ENCODE measurements at places on chromosomes 7 and 10. TPM values are rescaled to one million over a fixed set of nuclear protein-coding genes. Genes with fewer than 3 reads are reported as not detected.

The GLCCI1 gene
- 36.7 TPM for polyA plus RNA-seq

DNA sequence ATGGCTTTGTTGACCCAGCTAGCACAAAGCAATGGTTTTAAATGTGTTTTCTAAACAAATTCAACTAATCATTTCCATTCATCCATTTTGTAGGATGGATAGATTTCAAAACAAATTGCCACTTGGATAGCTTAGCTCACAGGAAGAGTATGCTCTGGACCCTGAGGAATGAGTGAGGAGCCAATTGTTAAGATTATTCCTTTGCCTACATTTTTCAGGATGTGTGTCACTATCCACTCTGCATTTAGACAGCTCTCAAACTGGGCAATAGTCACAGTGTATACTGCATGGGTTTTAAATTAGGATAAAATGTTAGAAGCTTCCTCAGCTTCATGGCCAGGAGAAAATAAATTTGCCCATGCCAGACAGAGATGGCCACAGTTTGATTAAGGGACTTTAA, 605.6 kb upstream of the TEX47 start:
- H3K36me3 ChIP-seq: no peaks in the 10 kb centered on the region
- H3K4me1 ChIP-seq: no peaks in the 10 kb centered on the region
- H3K4me3 ChIP-seq: no peak overlapping the region
- H3K27ac ChIP-seq: no peak overlapping the region
- H3K27me3 ChIP-seq: no peaks in the 10 kb centered on the region
- no peak for DNase-seq

The AEBP1 gene
- polyA plus RNA-seq: 0.79 TPM

The TMEM176A gene
- polyA plus RNA-seq: not detected

The PAX4 gene
- not detected for polyA plus RNA-seq
